ENCODE measurements at places on chromosomes 12 and 14. TPM values are rescaled to one million over a fixed set of nuclear protein-coding genes. Genes with fewer than 3 reads are reported as not detected.

SERPINA9 gene
- not detected for total RNA-seq

KRT2 gene
- total RNA-seq: not detected

RAD9B gene
- not detected for total RNA-seq

PRB4 gene
- not detected for total RNA-seq

FAM90A1 gene
- total RNA-seq: not detected

CISTR gene
- total RNA-seq: not detected

GRCh38 chr14:51285120-51285519, 45.1 kb downstream of the TMX1 start:
- H3K27ac ChIP-seq: no peak overlapping the region
- DNase-seq: no peak
- no peaks in the 10 kb centered on the region for H3K4me1 ChIP-seq
- no peak overlapping the region for H3K4me3 ChIP-seq
- H3K27me3 ChIP-seq: no peaks in the 10 kb centered on the region

- no peaks in the 10 kb centered on the region for H3K27me3 ChIP-seq
- no peak overlapping the region for H3K4me3 ChIP-seq
- no peak overlapping the region for H3K27ac ChIP-seq
- H3K36me3 ChIP-seq: peaks cover 50% of the 10 kb centered on the region
- H3K4me1 ChIP-seq: peaks cover 35% of the 10 kb centered on the region
- DNase-seq: no peak
Observed at GRCh38 chr12:55823419-55823818, 5.6 kb downstream of the ORMDL2 start.

GRCh38 chr12:88206601-88207000, 64.5 kb downstream of the TMTC3 start:
- H3K36me3 ChIP-seq: no peaks in the 10 kb centered on the region
- H3K27ac ChIP-seq: no peak overlapping the region
- DNase-seq: peak; percentile 14

DNA sequence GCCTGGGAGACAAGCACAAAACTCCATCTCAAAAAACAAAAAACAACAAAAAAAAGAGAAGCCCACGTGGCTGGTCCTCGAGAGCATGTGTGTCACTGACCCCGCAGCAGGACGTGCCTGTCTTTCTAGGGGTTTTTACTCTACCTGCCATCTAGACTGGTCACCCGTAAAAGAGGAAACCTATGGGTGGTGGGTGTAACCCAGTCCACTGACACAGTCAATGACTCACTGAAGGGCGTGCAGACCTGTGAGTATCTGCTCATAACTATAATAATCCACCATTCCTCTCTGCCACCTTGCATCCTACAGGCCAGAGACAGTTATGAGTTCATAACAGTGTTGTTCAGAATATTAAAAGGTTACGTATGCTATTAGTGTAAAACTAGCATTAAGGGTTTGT, 4.6 kb downstream of the GOLGA3 start:
- H3K4me1 ChIP-seq: peaks cover 42% of the 10 kb centered on the region
- DNase-seq: no peak
- H3K36me3 ChIP-seq: peaks cover 82% of the 10 kb centered on the region
- H3K4me3 ChIP-seq: no peak overlapping the region

DNA sequence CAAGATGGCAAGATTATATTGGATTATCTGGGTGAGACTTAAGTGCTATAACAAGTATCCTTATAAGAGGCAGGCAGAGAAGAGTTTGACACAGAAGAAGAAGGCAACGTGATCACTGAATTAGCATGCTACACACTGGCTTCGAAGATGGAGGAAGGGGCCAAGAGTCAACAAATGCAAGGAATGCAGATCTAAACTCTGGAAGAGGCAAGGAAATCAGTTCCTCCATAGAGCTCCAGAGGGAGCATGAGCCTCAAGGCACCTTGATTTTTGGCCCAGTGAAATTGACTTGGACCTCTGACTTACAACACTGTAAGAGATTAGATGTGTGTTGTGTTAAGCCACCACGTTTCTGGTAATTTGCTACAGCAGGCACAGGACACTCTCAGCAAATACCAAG, 536.4 kb upstream of the SEL1L start:
- H3K4me1 ChIP-seq: no peaks in the 10 kb centered on the region
- no peaks in the 10 kb centered on the region for H3K36me3 ChIP-seq
- no peak for DNase-seq
- no peak overlapping the region for H3K27ac ChIP-seq

DNA sequence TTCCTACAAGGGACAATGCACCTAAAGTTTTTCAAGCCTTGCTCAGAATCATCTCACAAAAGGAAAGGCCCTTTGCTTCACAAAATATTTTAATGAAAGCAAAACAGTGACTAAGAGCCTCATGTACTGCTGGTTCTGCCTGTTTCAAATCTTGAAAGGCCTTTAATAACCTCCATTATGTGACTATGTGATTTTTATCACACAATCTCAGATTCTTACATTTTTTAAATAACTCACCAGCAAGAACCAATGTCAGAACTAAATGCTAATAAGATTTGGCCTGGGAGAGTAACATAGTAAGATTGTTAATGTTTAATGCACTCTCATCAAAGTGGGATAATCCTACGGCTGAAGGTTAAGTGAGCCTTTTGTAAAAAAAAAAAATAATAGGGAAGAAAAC, 378.9 kb downstream of the RGS6 start:
- H3K27ac ChIP-seq: no peak overlapping the region
- no peak overlapping the region for H3K4me3 ChIP-seq
- no peak for DNase-seq
- H3K4me1 ChIP-seq: no peaks in the 10 kb centered on the region
- no peaks in the 10 kb centered on the region for H3K36me3 ChIP-seq
- no peaks in the 10 kb centered on the region for H3K27me3 ChIP-seq

DNA sequence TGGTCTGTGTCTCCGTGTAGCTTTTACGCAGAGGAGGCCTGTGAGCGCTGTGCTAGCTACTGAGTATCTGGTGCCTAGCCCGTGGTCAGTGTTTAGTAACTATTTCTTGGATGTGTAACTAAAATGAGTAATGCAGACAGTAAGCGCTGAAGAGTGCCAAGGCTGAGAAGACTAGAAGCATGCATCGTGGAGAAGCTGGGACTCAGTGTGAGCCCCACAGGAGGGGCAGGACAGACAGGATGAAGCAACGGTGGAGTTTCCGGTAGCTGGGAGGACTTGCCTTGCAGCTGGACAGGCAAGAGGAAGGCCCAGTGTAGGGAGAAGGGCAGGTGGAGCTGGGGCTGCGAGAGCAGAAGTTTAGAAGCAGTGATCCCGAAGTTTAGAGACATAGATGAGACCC, 233.4 kb upstream of the FKBP4 start:
- DNase-seq: no peak
- H3K27me3 ChIP-seq: no peaks in the 10 kb centered on the region
- H3K36me3 ChIP-seq: no peaks in the 10 kb centered on the region
- H3K4me1 ChIP-seq: no peaks in the 10 kb centered on the region
- no peak overlapping the region for H3K27ac ChIP-seq
- no peak overlapping the region for H3K4me3 ChIP-seq

- H3K36me3 ChIP-seq: peaks cover 4% of the 10 kb centered on the region
- no peaks in the 10 kb centered on the region for H3K27me3 ChIP-seq
- H3K27ac ChIP-seq: no peak overlapping the region
- no peaks in the 10 kb centered on the region for H3K4me1 ChIP-seq
- no peak for DNase-seq
Observed at GRCh38 chr12:62414180-62414579, 52.4 kb upstream of the MON2 start.

GRCh38 chr14:68248481-68249255, 429.1 kb downstream of the RAD51B start:
- no peaks in the 10 kb centered on the region for H3K27me3 ChIP-seq
- DNase-seq: peak; percentile 92
- H3K4me3 ChIP-seq: no peak overlapping the region

GRCh38 chr12:53568809-53569557, 57.2 kb downstream of the ATF7 start:
- no peaks in the 10 kb centered on the region for H3K36me3 ChIP-seq
- peak; percentile 35 for DNase-seq
- no peak overlapping the region for H3K27ac ChIP-seq
- H3K4me3 ChIP-seq: no peak overlapping the region

All from stomach (tissue), 19 donors.